LHCN-M2 (cell line): ENCODE measurements at places on chromosomes 3 and 15. TPM values are rescaled to one million over a fixed set of nuclear protein-coding genes. Genes with fewer than 3 reads are reported as not detected.
A peak's percentile ranks its signal among the peaks of the same experiment; 100 is the strongest.

DNA sequence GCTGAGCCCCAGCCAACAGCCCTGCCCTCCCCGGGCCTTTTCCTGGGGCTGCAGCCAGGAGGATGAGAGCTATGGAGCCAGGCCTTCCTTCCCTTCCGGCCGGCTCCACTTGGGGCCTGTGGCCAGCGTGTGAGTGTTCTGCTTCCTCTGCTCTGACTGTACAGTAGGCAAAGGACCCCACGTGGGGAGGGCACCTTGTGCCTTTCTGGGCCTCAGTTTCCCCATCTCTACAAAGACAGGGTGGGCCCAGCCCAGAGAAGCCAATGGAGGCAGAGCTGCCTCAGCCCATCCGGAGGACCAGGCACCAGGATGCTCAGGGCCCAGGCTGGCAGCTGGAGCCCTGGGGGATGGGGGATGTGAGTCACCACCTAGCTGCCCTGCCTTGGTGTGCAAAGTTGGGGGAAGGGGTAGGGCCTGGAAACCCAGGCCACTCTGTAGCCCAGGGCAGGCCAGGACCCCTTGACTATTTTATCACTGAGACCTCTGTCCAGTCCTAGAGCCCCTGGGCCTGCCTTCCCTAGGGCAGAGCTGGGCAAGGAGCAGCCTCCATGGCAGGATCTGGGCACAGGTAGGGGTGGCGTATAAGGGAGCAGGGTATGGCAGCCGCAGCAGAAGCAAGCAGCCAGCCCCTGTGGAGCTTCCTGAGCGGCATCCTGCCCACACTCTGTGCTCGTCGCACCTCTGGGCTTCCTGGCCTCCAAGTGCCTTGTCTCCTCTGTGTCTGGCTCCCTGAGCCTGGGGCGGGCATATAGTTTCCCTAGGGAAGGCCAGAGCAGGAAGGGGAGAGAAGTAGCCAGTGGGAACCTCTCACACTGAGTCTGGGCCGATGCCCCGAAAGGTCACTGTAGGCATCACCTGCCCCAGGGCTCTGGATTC is 1.8 kb downstream of the PSTPIP1 start:
- DNase-seq: peak; percentile 24

GRCh38 chr15:56243163-56244037 is at the start of gene RFX7:
TSS of gene RFX7 (minus strand) at chr15:56243879. CDS start at chr15:56243285, 594 bp downstream.
- peak; percentile 63 for DNase-seq

DNA sequence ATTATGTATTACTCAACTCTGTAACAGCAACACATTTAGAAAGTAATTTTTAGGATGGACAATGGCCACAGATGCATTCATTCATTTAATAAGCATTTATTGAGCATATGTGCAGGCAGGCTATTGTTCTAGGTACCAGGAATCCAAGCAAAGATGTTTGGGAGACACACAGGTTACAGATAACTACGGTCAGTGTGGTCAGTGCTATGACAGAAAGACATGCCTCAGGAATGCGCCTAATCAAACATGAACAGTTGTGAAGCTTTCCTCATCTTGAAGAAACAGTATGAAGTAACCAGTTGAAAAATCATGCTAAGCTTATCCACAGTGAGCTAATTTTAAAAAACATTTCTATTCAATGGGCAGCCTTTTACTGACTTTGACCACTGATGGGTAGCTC is 155.4 kb upstream of the CCDC54 start:
- DNase-seq: peak; percentile 75

GRCh38 chr15:34793901-34794300 is 1.4 kb downstream of the ACTC1 start:
- DNase-seq: no peak

FANCD2OS gene
- not detected in 2 replicates for total RNA-seq

DNA sequence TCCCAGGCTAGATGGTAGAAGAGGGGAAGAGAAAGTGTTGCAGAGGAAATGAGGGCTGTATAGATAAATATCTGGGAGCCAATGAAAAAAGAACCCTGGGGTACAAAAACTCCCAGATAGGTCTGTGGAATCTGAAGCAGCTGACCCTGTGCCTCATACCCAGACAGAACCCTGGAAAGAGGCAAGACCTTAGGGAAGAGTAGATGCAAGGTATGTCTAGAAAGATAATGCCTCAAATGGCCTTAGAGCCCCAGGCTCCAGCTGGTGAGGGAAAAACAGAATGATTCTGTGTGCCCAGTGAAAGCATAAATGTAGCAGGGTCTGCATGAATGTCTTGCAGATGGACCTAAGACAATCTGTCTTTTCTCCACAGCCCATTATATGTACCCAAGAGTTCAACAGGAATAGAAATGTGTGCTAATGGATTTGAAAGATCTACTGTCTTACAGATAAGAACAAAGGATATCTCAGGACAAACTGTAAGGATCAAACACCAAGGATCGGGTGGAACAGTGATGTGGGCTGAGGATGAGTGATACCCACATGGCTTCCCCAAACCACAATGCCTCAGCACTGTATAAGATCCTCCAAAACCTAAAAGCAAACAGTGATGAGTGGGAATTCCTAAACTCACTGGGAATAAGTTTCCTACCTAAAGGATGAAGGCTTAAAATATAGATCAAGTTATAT is 58.8 kb downstream of the NCEH1 start:
- DNase-seq: peak; percentile 21

CHRM5 gene
- 0.06 TPM in 2 replicates for total RNA-seq

DNA sequence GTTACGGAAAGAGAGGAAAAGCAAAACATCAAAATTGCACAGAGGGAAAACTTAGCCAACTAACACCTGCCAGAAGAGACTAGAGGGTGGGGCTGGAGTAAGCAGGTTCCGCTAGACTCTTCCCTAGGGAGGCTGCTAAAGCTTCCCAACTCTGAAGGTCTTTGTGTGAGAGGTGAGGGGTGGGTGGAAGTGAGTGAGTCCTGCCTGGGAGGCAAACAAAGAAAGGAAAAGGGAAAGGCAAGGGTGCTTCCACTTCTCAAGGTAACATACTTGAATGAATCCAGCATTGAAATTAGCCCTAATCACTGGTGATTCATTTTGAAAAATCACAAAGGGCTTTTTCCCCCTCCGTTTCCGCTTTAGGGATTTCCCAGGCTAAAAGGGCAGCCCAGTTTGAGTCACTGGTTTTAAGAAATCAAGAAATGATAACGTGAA is 220.5 kb upstream of the ADAMTS9 start:
- no peak for DNase-seq

DNA sequence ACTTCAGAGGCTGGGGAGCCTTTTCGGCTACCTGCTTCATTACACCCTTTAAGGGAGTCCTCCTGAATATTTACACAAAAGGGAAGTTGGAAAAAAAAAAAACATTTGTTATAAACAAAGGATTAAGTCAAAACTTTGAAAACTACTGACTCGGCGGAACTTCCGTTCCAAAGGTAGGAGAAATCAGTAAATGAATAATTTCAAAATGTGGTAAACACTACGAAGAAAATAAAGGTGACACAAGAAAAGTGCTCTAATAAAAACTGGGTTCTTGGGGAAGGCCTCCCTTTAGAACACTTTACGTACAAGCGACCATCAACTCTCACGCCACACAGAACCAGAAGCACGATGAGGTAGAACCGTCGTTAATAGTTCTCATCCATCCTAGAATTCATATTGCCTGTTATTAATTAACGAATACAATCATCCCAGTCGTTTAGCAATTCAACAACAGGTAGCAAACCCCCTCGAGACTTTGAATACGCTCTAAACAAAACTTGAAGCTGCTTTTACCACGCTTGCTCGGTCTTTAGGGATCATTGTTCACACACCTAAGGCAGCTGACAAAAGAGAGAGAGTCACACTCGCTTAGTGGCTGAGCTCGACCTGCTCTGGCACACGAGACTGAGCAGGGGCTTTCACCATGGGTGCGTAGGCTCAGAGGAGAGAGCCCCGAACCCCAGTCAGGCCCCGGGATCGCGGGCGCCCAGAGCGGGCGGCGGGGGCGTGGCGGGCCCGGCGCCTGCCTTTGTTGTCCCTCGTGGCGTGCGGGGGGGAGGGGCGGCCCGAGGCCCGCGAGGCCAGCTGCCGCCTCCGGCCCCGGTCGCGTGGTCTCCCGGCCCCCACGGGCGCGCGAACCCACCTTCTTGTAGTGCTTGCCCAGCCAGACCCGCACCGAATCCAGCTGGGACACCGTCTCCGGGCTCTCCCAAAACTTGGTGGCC is 680 bp downstream of the SMARCC1 start:
- DNase-seq: peak; percentile 42

PSTPIP1 gene
- total RNA-seq: not detected in 2 replicates

DNA sequence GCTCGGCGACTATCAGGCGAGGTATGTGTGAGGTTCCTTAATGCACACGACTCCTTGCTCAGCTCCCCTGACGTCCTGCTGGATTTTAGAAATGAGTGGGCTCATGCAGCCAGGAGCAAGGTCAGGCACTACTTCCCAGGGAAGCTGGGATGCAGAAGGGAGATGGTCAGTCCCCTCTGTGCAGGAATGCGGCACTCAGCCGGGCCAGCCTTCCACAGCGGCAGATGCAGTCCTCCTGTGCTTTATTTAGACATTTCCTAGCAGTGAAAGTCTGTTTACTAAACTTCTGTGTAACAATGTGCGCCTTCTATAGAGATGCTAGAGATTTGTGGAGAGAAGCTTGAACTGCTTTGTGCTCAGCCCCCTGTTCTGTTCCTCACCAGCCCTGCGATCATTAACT is 252.1 kb downstream of the SLCO3A1 start:
- DNase-seq: no peak

GRCh38 chr3:51340013-51340829 is 44.9 kb upstream of the MANF start:
- DNase-seq: peak; percentile 96

- no peak for DNase-seq
Observed at GRCh38 chr3:54634122-54634469, 293.8 kb downstream of the LRTM1 start.

DNA sequence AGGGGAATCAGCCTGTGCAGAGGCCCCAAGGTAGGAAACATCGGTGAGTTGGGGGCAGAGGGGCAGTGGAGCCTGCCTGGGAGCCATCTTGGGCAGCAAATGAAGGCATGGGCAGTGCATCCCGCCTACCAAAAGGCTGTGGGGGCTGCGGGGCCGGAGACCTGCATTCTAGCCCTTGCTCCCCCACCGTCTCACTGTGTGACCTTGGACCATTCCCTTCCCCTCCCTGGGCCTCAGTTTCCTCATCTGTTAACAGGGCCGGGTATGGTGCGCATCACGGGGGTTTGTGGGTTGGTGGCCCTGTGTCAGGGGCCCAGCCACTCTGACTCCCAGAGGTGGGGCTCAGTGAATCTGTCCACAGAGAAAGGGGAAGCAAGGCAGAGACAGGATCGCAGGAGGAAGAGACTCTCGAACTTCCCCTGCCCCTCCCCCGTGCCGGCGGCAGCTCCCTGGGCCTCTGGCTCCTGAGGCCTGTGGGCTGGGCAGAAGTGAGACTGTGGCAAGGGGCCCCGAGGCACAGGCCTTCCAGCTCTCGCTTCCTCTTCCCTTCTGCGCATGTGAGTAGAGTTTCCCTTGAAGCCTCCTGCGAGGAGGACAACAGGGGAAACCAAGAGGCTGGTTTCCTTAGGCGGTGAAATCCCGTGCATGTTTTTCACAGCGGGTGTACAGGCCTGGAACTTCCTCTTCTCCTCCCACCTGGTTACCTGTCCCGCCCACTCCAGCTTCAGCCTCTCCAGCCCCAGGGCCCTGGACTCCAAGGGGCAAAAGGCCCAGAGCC is 42.9 kb downstream of the IDH2 start:
- no peak for DNase-seq

LARP6 gene
- 43.6 and 45.0 TPM in 2 replicates for total RNA-seq

TGM4 gene
- 0.06 and 0.13 TPM in 2 replicates for total RNA-seq

ATP6V1A gene
- total RNA-seq: 54.8 and 59.2 TPM in 2 replicates

DNA sequence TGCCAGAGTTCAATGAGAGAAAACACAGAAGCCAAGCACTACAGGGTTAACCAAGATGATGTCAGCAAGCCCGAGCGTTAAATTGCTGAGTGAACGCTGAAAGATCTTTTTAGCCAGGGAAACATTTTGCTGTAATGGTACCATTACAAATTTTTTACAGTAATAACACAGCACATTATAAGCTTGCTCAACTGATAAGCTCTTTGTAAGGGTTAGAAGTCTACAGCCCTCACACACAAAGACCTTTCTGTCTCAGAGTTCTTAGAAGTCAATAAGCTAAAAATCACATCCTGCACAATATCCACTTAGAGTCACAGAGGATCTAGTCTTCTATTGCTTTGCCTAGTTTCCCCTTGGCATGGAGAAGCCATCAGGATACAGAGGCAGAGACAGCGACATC is 29.9 kb downstream of the CHSY1 start:
- DNase-seq: no peak

DNA sequence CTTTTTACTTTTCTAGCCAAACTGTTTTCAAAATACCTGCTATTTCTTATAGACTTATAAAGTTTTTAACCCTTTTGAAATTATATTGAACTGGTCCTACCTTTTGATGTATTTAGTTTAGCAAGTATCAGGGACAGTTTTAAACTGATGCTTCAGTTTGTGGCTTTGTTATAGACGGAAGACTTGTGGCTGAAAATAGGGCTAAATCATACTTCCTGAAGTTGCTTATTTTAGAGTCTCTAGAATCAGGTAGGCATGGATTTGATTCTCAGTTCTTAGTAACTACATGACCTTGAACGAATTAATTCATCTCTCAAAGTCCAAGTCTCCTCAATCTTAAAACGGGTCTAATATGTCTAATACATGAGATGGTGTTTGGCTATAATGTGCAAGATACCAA is 322.8 kb downstream of the RAP2B start:
- DNase-seq: no peak

MB21D2 gene
- total RNA-seq: 10.0 and 11.0 TPM in 2 replicates

DNASE1L3 gene
- total RNA-seq: not detected in 2 replicates

GRCh38 chr3:125608419-125608818 is 13.1 kb upstream of the OSBPL11 start:
- no peak for DNase-seq

UTS2B gene
- 0.26 and 0.57 TPM in 2 replicates for total RNA-seq

CSTA gene
- 0.46 TPM in 1 of 2 replicates, not detected in the other for total RNA-seq

MEIS2 gene
- total RNA-seq: 13.4 and 13.8 TPM in 2 replicates

DNA sequence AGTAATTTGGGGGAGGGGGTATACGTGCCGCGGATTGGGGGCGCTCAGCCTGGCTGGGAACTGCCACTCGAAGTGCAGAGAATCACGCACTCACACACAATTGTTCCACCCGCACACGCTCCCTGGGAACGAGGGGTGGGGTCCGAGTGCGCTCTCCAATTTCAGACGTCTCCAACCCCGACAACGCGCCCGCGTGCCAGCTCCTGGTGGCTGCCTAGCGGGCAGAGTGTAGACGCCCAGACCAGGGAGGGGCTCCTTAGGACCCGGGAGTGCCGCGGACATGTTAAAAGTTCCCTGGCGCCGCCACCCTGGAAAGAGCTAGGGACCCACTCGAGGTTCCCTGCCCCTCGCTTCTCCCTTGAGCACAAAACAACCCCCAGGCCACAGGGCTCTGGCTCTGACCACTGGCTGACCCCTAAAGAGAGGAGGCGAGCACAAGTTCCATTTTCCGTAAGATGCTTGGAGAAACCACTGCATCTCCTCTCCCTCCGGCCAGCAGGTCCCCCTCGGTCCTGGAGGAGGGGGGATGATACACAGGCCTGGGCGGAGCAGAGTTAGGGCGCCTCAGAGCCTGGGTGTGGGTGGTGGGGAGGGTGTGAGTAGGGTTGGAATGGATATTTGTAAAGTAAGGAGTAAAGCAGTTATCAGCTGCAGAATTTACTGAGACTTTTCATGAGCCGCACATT is 894 bp upstream of the ANKRD63 start:
- no peak for DNase-seq
